ENCODE measurements at places on chromosomes 4 and X.

DNA sequence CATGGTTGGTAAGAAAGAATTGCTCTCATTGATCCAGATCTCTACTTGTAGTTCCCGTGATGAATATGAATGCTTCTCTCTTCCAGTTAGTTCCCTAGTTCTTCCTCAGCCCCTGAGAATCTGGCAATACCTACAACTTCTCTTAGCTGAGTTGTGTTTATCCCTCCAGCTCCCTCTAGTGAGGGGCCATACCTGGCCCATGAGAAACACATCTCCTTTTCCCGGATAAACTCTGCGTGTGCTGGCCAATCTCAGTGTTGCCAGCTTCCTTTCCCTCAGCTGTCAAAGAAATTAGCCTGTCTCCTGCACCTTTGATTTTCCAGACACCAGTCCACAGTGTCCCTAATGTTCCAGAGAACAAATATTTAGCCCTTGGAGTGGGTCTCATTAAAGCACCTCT is 5.7 kb downstream of the CBLL2 start:
- no peak for DNase-seq

DNA sequence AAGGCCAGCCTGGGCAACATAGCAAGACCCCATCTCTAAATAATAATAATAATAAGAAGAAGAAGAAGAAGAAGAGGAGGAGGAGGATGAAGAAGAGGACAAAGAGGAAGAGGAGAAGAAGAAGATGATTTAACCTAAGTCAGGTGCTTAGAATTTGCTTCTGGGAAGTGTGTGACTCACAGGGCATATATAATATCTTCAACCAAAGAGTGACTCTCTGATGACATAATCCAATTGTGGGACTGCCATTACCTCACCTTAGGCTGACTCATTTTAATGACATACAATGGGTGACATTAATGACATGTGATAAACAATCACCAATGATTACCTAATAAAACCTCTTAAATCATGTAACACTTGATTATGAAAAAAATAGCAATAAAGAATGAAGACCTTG is 32.7 kb upstream of the MBTPS2 start:
- DNase-seq, result no peak

DNA sequence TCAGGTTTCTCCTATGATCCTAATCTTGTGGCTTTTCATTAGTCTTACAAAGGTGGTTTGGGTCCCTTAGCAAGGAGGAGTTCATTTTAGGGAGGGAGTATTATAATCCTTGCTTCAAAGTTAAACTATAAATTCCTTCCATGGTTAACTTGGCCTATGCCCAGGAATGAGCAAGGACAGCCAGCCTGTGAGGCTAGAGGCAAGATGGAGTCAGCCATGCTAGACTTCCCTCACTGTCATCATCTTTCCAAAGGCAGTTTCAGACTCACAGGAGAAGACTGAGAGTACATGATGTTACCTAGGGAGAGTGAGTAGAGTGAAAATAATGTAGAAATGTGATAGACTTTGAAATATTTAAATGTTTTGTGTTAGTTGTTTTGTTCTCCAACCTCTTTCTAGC is 192.3 kb downstream of the GPAT3 start:
- no peak for DNase-seq

DNA sequence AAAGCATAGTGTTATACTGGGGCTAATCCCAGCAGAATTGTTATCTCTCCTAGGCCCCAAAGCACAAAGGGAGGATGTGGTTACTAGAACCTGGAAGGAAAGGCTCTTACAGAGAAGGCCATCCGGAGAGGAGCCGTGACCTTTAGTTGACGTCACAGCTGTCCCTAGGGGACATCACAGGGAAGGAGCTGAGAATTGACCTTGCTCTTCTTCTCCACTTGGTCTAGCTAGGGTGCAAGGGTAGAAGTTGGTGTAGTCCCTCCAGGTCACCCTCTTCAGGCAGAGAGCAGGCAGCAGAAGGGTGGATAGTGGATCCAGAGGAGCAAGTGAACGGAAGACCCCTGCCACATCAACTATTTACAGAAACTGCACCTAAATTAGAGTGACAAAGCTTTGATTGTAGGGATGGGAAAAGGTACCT is 22.8 kb upstream of the FGF2 start:
- DNase-seq, result no peak

DNA sequence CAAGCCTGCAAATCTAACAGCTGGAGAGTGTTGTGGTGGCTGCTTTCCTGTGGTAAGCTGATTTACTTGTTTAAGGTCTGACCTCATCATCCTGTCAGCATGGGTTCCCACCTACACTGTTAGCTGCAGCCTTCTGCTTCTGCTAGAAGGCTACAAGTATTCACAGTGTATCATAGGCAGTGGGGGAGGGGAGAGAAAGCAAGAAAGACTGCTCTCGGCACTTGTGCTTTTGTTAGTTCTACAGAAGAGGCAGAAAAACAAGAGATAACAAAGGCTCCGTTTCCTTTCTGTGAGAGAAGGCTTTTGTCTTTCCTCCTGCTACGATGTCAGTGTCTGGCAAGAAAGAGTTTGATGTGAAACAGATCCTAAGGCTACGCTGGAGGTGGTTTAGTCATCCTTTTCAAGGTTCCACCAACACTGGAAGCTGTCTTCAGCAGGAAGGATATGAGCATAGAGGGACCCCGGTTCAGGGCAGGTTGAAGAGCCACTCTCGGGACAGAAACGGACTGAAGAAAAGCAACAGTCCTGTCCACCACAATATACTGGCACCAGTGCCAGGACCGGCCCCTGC is at the start of gene KLHL4:
Gene KLHL4, plus strand, starts transcription at position 232 of the 571 bp plus-strand sequence. Its CDS starts 92 bp downstream, at position 324.
- no peak for DNase-seq

GRCh38 chr4:11323771-11324170 is 104.9 kb downstream of the HS3ST1 start:
- DNase-seq, result no peak

- no peak for DNase-seq
Measured at GRCh38 chrX:102976793-102977495, 39.9 kb downstream of the RAB40AL start.
